ENCODE measurements at places on chromosomes 5 and 9.

DNA sequence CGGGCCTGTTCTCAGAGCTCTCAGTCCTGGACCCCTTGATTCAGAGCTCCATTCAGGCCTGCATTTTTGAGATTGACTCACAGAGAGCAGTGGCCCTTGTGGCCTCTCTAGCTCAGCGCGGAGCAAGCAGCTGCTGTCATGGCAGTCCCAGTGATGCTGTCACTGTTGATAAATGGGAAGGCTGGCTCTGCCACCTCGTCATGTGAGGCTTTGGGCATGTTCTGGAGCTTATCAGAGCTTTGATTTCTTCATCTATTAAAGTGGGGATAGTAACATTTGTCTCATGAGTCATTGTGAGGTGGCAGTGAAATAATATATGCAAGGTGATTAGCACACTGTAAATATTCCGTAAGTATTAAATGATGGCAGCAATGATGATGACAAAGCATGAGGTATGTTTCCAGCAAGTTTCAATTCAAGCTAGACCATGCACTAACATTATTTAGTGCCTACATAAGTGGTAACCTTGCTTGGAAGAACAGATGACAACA, 126.4 kb upstream of the CXCL14 start:
- DNase-seq, result no peak

DNA sequence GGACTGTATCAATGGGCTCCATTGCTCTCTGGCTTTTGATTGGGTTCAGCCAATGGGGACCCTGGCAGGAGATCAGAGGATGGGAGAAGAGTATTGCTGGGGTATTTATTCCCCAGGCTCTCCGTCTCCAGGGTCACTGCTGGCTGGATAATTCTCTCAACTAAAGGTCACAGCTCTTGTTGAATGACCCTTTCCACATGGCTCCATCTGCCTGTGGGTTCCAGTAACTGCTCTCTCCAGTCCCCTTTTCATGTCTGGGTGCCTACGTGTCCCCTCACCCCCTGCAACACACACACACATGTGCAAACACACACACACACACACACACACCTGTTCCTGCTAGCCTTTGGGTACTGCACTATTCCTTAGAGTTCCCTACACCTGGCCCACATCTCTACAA, 53.9 kb upstream of the RIC1 start:
- DNase-seq, result no peak

DNA sequence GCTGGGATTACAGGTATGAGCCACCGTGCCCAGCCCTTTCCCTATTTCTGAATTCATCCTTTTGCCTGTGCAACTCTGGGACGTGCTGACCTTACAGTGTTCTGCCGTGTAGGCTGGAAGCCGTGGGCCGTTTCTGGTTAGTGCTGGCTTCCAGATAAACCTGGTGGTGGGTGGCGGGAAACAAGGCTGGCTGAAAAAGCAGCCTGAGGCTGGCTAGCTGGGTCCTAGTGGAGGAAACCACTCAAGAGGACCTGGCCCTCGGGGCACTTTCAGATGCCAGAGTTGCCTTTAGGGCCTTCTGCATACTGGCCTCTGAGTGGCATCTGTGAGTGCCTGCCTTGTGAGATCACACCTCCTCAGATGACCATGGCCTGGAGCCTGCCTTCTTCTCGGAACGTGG, 26.9 kb downstream of the GALNT12 start:
- no peak for DNase-seq

DNA sequence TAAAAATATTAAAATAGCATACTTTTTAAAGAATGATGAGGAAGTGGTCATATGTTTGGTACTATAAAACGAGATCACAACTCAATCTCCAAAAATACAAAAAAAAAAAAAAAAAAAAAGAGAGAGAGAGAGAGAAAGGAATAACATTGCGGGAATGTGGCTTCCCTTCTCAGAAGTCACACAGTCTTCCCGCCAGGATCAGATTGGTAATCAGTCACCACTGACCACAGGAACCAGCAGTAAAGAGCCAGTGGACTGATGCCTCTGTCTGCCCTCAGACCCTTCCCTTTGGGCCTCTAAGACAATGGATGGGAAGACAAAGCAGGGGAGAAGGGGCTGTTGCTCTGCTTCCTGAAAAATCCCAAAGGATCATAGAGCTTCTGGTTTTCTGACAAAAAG, 104.9 kb downstream of the KLHL3 start:
- no peak for DNase-seq

- DNase-seq, result peak; percentile 47
Measured at GRCh38 chr9:114662081-114662989, 4.7 kb upstream of the TEX53 start.

GRCh38 chr5:26932238-26932637, 106.1 kb downstream of the CDH9 start:
- DNase-seq, result no peak

DNA sequence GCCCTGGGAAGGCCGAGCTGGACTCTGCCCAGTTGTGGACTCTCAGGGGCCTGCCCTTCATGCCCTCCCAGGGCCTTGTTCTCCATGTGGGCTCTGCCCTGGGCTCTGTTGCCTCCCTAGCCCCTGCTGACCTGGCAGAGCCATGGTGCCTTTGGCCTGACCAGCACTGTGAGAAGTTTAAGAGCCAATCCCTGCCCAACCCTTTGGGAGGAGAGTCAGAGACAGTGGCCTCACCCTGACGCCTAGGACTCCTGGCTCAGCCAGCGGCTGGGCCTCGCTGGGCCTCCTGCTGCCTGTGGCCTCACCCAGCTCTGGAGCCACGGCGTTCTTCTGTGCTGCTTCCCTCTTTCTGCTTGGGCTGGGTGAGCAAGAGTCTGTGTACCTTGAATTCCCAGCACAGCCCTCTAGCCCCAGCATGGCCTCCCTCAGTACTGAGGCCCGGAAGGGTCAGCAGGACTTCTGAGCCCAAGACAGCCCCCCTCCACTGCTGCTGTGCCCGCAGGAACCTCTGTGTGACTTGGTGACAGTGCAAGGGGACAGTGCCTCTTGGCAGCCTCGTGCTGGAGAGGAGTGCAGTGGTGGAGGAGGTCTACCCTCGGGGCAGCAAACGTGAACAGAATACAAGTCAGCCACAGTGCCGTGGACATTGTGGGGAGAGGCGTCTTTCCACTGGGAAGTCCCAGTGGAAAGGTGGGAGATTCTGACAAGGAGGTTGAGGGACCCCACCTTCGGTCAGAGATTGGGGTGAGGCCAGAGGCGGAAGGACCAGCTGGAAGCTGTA, 97.4 kb downstream of the CACNA1B start:
- DNase-seq, result no peak

DNA sequence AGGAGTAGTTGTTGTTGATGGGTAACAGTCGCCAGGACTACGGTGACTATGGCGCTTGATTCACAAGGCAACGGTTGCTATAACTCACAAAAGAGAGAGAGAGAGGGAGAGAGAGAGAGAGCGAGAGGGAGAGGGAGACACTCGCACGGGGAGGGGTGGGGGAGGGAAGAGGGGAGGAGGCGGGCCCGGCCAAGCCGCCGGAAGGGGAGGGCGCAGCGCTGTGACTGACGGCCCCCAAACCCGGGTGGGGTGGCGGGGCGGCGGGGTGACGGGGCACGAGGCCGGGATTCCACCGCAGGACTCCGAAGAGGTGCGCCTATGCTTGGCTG, at the start of gene RFX3:
Gene RFX3, minus strand, starts transcription at position 166 of the 329 bp plus-strand sequence. CDS start 130,413 bp downstream, outside the sequence.
- peak; percentile 86 for DNase-seq

DNA sequence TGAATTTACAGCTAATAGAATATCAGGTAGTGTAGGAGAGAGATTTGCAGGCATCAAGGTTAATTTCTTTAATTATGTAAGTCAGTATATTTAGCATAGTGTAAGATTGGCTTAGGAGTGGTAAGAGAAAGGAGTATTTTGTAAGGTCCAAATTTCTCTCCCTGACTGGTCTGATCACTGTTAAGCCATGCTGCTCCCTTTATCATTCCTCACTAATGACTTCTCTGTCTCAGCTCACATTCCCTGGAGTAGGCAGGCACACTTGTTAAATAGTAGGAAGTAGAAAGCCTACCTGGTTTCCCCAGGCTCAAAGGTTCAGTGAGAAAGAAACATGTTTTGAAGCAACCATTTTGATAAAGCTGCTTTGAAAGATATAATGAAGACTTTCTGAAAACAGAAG, 90.7 kb downstream of the SMIM15 start:
- DNase-seq, result no peak

DNA sequence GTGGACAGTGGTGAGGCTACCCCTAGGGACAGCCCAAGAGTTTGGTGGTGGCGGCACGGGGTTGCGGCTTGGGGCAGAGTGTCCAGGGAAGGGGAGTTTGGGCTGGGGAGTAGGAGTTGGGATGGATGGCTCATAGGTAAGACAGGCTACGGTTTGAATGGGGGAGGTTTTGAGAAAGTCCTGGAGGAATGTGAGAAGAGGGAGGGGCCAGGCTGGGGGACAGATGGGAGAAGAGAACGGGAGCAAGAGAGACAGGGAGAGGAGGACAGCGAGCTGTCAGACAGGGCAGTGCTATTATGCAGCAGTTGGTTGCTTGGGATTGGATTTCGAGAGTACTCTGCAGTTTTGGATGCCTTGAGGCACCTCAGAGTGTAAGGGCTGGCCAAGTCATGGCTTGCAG, 24.5 kb downstream of the PSD2 start:
- DNase-seq, result no peak

- no peak for DNase-seq
Measured at GRCh38 chr9:129841071-129841470, 5.8 kb downstream of the USP20 start.

DNA sequence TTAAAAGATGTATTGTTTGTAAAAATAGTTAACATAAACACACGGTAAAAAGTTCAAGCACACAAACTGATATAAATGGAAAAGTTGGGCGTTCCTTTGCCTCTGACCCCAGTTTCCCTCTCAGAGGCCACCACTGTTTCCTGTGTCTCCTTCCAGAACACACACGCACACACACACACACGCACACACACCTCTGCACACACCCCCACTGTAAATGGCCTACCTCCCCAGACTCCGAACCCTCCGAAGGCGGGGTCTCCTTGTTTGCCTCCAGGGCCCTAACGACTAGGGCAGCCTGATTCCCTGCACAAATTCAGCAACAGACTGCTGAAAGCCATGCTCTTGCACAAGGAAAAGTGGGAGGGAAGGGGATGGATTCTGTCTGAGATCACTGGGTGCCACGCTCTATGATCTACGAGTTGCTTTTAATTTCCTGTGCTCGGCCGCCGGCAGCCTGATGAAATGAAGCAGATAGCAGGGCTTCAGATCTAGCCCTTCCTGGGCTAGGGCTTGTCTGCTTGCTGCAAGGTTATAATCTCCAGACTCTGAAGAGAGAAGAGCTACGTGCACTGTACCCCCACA, 184.0 kb upstream of the IL12B start:
- no peak for DNase-seq

- no peak for DNase-seq
Measured at GRCh38 chr5:34045023-34045422, 2.0 kb upstream of the C1QTNF3 start.

- DNase-seq, result no peak
Measured at GRCh38 chr9:98990181-98990870, 46.6 kb downstream of the COL15A1 start.

GRCh38 chr9:100111235-100111634, 12.2 kb downstream of the INVS start:
- no peak for DNase-seq

DNA sequence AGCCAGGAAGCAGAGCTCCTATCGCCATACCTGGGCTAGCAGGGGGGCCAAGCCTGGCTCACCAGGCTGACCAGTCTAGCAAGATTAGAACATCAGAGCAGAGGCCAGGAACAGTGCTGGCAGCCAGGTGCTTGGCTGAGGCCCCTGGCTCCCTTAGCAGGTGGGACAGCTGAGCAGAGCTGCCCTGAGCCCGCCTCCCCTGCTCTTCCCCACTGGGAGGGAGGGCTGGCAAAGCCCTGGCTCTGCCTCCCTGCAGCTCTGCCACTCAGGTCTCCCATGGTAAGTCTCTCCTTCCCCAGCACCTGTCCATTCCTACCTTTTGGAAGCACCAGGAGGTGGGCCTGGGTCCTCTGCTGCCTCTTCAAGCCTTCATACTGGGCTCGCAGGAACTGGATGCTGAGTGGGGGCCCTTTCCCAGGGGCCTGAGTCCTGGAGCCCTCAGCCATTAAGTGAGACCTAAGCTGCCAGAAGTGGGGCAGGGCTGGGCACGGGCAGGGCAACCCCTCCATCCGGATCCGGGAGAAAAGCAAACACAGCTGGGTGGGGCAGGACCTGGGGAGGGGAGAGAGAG, 803 bp downstream of the C9orf152 start:
- DNase-seq, result no peak

GRCh38 chr5:113526421-113526820, 12.9 kb downstream of the YTHDC2 start:
- DNase-seq, result no peak

- no peak for DNase-seq
Measured at GRCh38 chr9:97570899-97571298, 62.3 kb downstream of the TSTD2 start.
